ENCODE measurements at places on chromosomes 11 and 22.

GRCh38 chr11:121435551-121436511 is 16.3 kb upstream of the SORL1 start:
- DNase-seq, result no peak

GRCh38 chr11:16013649-16014275 is 342.6 kb downstream of the SOX6 start:
- DNase-seq, result no peak

DNA sequence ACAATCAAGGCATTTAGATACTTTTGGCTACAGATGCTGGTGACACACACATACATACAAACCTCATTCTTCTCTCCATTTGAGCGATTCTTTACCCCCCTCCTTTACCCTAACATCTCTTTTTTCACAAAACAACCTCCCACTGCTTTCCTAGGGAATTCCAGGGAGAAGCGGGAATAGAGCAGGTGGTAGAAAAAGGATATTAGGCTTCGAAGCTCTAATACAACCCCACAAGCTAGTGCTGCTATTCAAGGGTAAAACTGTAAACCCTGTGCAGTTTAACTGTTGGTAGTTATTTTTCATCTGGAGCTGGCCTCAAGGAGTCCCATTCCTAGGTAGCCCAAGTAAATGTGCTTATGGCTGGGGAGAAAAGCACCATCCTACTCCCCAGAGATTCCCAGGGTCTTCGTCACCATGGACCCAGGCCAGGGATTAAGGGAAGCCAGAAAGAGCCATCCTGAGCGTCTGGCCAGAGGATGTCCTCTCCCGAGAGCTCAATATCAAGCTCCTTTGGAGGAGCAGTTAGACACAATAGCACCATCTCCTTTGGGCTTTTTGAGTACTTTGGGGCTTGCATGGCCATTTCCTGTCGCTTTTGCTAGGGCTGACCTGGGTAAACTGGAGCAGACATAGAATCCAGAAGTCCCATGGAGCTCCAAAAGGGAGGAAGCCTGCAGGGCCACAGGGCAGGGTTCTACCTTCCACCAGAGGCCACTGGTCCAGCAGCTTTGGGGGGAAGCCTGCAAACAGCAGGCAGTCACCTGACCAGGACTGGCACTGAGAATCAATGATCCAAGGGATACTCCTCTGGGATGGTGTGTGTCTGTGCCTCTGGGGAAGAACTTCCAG is 3.1 kb downstream of the MAML2 start:
- DNase-seq, result no peak

DNA sequence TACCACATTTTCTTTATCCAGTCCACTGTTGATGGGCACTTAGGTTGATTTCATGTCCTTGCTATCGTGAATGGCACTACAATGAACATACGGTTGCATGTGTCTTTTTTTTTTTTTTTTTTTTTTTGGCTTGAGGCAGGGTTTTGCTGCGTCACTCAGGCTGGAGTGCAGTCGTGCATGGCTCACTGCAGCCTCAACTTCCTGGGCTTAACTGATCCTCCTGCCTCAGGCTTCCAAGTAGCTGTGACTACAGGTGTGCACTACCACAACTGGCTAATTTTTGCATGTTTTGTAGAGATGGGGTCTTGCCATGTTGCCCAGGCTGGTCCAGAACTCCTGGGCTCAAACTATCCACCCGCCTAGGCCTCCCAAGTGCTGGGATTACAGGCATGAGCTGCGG is 1.5 kb upstream of the CCDC90B start:
- no peak for DNase-seq

GRCh38 chr11:124762624-124763155 is 600 bp upstream of the ESAM start:
- DNase-seq, result no peak

GRCh38 chr22:40739721-40740120 is 60.4 kb downstream of the MCHR1 start:
- DNase-seq, result no peak

DNA sequence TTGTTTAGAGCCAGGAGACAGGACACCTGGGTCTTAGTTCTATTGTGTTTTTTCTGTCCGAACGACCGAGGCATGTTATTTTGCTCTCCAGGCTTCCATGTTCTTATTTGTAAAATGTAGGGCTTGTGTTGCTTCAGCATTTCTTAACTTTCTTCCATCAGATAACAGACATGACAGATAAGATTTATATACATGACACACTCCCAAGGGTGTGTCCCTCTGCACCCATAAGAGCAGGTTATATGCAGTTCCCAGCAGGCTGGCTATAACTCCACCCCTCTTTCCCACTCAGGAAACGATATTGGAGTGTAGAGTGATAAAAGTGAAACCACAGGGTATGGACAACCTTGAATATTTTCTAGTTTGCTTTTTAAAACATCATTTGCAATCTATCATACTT is 65.8 kb downstream of the APIP start:
- DNase-seq, result no peak

DNA sequence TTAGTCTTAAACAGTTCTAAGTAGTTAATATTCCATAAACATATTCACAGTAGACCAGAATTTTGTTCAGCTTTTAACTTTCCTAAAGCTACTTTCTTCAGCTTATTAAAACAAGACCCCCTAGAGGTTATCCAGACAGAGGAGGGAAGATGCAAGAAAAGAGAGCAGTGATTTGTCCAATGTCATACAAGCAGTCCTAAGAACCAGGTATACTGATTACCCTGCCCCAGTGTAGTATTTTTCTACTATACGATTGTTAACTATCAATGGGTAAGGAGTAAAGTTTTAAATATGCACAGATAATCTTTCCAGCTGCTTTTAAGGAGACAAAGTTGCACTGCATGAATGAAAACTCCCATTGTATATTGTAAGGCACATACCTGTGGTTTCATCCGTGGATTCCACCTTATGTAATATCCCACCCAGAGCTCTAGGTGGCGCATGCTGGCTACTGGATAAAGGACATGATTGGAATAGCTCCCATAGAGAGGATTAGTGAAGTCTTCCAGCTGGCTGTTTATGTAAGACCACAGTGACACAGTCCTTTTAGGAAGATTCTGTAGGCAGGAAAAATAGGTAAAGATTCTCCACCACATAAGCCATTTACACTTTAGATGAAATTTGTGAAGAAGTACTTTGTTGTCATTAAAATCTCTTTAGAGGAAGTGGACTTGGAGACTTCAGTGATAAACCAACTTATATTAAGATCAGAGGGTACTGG is 45.6 kb downstream of the CEP57 start:
- DNase-seq, result no peak

DNA sequence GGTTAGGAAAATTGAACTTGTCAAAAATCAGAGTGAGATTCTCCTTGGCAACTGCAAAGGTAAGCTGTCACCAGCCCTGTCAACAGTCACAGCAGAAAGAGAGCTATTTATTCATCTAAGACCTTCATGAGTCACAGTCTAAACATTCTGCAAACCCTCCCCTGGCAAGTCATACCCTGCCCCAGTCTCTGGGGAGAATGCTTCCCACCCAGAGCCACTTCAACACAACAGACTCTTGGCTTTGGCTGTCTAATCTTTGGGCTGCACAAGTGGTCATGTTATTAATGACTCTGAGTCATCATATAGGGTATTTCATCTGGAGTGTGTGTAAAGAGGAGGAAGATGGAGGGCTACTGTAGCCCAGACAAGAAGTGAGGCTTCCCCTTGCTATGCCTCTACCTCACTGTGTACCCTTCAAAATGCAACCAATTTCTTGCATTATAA is 153.4 kb downstream of the CCDC34 start:
- no peak for DNase-seq
